ENCODE measurements at places on chromosomes 2 and 18.

DNA sequence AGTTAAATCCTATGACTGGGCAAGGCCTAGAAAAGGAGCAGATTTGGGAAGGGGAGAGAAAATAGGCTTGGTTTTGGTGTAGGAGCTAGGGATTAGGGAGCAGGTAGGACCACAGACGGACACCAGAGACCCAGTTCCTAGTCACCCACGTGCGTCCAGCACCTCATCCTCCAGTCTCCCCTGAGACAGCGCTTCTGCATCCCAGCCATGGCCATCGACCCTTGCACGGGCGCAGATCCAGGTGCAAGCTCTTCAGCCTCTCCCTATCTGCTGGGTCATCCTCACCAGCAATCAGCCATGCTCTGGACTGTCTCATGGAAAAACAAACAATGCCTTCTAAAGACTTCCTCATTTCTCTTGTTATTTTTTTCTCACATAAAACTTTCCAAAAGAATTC lies 246.8 kb upstream of the RAB6C start:
- no peak for DNase-seq

DNA sequence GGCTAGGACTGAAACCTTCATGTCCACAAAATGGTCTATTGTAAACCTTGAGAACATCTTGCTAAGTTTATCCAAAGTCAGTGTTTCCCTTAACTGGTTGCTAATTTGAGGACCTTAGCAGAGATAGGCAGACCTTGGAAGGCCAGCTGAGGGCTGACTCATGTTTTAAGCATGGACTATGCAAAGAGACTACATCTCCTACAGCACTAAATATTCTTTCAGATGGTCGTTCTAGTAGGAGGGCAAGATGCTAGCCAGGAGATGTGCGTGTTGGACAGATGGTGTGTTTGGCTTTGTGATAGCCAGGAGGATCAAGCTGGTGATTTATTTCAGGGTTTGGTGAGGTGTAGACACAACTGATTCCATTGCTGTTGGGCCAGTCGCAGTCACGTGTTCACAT lies 75.8 kb downstream of the NRP2 start:
- no peak for DNase-seq

DNA sequence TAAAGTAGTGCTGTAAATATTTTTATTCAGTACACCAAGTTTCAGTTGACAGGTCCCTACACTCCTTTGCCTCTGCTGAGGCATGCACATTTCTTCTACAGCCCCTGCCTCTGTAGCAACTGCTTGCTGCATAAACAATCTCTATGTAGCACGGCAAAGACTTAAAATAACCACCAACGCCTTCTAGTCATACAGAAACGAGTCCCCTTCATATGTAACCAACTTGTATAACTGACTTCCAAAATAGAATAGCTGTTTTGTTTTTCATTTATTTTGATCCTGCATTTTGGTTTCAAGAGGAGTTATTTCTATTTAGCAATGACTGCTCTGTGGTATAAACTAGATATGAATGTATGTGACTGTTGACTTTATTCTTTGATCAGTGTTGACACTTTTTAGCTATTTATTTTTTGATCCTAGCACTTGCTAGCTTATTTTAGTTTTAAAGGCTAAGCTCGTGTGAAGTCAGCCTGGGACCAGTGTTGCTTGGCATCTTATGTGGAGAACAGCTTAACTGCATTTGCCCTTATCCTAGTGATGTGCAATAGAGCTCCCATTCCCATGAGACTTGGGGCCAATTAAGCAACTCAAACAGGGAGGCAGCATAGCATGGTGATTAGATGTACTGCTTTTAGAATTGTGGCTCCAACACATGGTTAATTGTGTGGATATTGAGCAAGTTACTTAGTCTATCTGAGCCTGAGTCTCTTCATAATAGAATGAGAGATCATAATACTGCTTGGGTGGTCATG lies 79.6 kb downstream of the HRH4 start:
- DNase-seq: no peak

- no peak for DNase-seq
Measured at GRCh38 chr2:216860426-216861137, 718 bp upstream of the TNP1 start.

GRCh38 chr2:9191041-9191481 lies 15.6 kb upstream of the ASAP2 start:
- no peak for DNase-seq

- no peak for DNase-seq
Measured at GRCh38 chr2:235960011-235960715, 208.0 kb downstream of the GBX2 start.

GRCh38 chr2:112751451-112752197 lies 12.8 kb downstream of the CKAP2L start:
- DNase-seq: no peak
